Stimulated activated CD4-positive, alpha-beta T cell treated with anti-CD3 and anti-CD28 coated beads, Interleukin-1b, Interleukin-23, amount 100 ng/mL, for 1 hour (primary cell): ENCODE measurements at places on chromosomes 1 and 21.

- peak; percentile 43 for DNase-seq
Observed at GRCh38 chr21:42233067-42233961, 14.4 kb downstream of the ABCG1 start.

- no peak for DNase-seq
Observed at GRCh38 chr1:235888119-235888643, 21.5 kb upstream of the LYST start.

- no peak for DNase-seq
Observed at GRCh38 chr1:72724951-72725861, 442.9 kb upstream of the NEGR1 start.

GRCh38 chr1:70202173-70202758, 3.1 kb downstream of the LRRC40 start:
- no peak for DNase-seq

DNA sequence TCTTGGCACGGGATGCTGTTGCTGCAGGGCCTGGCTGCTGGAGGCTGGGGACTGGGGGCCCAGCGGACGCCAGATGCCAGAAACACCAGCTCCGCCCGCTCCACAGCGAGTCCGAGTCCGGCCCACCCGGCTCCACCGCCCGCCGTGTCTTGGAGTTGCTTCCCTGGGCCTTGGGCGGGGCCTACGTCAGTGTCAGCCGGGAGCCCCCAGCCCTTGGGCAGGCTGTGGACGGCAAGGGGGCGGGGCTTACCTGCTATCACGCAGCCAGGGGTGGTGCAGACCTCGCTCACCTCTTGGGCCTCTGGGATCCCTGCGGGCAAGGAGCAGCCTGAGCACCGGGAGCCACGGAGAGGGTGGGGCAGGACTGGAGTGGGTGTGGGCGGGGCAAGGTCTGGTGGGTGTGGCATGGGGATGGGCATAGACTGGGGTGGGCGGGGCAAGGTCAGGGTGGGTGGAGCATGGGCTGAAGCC, 21.8 kb downstream of the MMEL1 start:
- no peak for DNase-seq

DNA sequence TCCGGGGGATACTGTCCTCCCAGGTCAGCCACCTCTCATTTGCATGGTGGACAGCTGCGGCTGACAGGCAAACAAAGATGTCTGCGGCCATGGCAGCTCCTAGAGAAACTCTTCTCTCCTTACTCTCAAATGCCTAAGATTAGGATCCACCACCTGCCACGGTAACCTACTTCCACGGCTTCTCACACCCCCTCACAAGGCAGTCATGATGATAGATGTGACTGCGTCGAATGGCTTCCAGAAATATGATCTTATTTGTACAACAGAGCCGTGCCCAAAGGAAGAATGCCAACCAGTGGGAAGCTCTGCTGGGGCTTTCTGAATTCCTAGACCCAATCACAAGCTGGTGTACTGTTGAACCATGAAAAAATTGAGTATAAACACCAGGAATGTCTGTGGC, 73.4 kb downstream of the BACE2 start:
- DNase-seq, result no peak
